ENCODE measurements at places on chromosomes 2 and 18.

GRCh38 chr2:22957446-22957845 is 427.5 kb upstream of the KLHL29 start:
- DNase-seq: no peak

DNA sequence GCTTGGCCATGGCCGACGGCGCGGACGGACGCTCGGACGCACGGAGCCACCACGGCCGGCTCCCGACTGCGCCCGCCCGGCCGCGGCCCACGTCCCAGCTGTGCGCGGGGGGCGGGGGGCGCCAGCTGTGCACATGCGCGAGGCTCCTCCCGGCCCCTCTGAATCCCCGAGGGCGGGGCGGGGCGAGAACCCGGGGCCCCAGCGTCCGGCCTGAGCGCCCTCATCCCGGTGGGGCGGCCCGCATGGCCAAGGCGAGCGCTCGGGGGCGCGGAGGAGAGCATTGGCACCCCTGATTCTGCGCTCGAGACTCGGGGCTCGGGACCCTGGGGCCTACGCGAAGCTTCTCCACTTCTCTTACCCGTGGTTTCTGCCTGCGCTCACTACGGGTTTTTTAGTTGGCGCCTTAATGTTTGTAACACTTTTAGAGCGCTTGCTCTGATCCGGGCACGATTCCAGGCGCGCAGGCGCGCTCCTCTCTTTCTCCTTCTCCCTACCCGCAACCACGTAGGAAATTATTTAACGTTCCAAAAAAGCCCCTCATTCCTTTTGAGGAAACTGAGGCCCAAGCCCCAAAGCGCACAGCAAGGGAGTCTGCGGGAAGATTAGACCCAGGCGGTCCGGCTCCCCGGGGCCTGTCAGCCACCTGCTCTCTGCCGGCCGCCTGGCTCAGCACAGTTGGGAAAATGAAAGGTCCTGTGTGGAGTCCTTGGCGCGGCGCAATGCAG is at the start of gene PXDN:
Gene PXDN, minus strand, starts transcription at position 70 of the 725 bp plus-strand sequence. Its CDS starts 60 bp downstream, at position 10.
- peak; percentile 69 for DNase-seq

GRCh38 chr2:217953531-217953932 is 49.3 kb downstream of the TNS1 start:
- no peak for DNase-seq

- DNase-seq: no peak
These were observed 412.0 kb downstream of the NUP35 start for GRCh38 chr2:183536290-183536689.

- DNase-seq: no peak
These were observed 96.5 kb upstream of the PIEZO2 start for GRCh38 chr18:11245879-11246278.

- no peak for DNase-seq
These were observed 109.2 kb downstream of the SCN2A start for GRCh38 chr2:165348441-165348840.

- no peak for DNase-seq
These were observed 332.4 kb downstream of the GULP1 start for GRCh38 chr2:188623995-188624643.

DNA sequence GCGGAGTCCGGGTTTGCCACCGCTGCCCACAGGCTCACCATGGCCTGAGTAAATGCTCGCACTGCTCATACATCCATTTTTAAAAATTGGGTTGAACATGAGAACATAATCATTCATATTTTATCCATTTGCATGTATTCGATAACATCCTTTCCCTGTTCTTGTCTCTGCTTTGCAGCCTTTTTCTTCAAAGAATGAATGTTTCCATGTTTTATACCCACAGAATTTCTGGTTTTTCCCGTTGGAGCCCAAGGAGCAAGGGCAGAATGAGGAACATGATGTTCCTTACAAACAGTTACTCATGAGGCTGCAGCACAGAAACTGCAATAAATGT is 146.5 kb downstream of the CCDC74A start:
- no peak for DNase-seq

DNA sequence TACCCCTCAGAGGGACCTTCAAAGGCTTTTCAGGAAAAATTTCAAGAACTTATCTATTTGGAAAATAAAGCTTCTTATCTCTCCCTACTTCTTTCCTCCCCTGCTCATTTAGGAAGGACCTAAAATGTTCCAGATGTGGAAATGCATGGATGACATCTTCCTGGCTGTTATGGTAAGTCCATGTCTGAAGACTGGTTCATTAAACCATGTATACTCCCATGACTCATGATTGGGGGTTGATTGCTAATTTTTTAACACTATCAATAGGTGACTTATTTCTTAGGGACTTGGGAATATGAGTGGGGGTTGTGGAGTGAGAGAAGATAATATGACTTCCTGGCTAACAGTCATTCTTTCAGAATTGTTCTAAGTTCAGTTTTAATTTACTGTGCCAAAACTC is 104.0 kb upstream of the PARD3B start:
- DNase-seq: no peak

DNA sequence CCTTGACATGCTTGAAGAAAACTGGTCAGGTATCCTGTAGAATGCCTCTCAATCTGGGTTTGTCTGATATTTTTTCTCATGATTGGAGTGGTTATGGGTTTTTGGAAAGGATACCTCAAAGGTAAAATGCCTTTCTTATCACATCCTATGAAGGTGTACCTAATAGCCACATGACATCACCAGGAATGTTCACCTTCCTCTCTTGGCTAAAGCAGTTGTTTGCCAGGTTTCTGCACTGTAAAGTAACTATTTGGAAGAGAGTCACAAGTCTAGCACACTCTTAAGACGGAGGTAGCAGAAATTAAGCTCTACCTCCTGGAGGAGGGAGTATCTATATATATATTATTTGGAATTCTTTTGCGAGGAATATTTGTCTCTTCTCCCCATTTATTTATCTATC is 17.9 kb upstream of the MIB1 start:
- no peak for DNase-seq

DNA sequence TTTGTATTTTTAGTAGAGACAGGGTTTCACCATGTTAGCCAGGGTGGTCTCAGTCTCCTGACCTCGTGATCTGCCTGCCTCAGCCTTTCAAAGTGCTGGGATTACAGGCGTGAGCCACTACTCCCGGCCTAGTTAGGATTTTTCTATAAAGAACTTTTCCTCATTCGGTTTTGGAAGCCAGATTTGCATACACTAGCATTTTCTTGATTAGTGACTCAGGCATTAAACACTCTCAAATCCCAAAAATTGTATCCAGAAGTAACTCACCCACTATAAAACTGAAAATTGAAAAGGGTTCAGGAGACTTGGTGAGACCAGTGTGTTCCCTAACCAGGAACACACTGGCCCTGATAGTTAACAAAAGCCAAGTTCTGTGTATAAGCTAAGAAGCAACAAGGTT is 25.2 kb downstream of the EIF2AK3 start:
- DNase-seq: no peak

GRCh38 chr2:160670618-160671017 is 177.0 kb upstream of the RBMS1 start:
- DNase-seq: no peak

DNA sequence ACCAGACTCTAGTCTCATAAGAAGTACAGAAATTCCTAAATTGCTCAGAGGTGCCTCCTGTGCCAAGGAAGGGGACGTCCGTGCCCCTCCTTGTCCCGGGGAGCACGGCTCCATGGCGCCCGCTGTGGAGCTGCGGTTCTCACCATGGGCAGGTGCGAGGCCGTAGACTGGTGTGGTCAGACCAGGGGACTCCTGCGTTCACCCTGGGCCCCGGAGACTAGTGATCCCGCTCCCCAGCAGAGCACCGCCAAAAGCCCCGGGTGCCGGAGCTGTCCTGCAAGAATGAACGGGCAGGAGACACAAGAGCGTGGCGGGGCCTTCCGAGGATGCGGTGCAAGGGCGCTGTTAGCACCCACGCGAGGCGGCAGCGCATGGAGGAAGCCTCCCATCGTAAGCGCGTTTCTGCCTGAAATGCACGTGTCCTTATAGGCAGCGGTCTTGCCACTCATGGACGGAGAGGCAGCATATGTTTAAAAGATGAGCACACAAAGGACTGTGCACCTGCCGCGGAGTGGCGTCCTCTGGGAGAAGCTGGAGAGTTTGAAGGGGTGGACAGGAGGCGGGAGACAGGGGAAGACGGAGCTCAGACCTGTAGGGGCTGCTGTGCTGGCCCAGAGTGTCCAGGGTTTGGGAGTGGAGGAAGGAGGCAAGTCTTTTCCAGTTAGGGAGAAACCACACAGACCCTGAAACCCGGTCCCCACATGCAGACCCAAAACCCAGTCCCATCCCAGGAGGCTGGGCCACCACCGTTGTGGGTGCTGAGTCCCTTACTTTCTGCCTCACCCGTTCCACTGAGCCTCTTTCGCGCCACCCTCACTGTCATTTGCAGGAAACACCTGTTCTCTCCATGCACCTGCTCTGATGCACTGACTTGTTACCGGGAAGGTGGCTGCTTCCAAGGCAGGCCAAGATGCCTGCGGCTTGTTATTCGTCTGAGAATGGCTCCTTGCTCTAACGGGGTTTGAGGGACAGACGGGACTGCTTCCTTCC is 7.5 kb upstream of the KCNG2 start:
- DNase-seq: no peak

DNA sequence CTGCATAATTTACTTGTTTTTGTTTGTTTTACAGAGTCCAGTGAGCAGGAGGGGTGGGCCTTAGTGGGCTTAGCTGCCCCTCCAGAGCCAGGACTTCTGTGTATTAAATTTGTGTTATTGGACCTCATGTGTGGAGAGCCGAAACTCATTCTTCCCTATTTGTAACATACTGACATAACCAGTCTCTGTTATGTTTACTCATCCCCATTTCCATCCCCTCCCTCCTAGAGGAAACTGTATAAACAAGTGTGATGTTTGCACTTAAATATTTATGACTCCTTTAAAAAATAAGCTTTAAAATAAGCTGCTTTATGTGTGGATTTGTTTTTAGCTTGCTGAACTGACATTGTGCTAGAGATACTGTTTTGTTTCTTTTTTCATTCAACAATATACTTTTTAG is 13.8 kb downstream of the ZNF512 start:
- DNase-seq: no peak

GRCh38 chr2:32342801-32343200 is 14.0 kb upstream of the BIRC6 start:
- no peak for DNase-seq

GRCh38 chr18:27636576-27637085 is 451.5 kb upstream of the CHST9 start:
- DNase-seq: no peak

DNA sequence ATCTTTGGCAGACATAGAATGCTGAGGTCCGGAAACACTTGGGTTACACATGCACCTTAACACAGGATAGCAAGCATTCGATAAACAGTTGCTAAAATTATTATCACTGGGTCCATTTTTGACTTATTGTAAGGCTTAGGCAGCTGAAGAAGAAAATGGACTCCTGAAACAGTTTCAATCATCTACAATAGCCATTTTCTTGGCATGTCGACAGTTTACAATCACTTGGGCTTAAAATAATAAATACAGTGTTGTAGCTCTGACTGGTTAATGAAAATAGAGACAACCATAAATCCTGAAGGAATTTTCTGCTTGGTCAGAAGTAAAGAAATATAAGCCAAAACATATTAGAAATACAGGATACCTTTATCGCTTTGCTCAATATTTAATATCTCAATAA is 169.2 kb downstream of the XIRP2 start:
- no peak for DNase-seq

DNA sequence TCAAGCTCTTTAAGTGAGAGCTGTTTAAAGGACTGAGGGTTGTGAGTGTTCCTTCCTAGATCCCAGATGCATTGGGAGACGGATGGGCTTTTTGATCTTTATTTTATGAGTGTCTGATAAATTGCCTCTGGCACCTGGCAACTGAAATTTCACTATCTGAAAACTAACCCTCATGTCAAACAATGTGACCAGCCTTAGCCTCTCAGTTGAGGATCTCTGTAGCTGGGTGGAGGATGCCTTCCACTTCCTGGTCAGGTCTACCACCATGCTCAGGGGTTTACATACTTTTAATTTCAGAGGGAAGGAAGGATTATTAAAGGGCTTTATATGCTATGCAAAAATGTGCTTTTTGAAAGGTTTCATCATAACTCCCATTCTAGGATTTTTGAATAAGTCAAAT is 70.5 kb upstream of the NT5C1B start:
- DNase-seq: no peak

DNA sequence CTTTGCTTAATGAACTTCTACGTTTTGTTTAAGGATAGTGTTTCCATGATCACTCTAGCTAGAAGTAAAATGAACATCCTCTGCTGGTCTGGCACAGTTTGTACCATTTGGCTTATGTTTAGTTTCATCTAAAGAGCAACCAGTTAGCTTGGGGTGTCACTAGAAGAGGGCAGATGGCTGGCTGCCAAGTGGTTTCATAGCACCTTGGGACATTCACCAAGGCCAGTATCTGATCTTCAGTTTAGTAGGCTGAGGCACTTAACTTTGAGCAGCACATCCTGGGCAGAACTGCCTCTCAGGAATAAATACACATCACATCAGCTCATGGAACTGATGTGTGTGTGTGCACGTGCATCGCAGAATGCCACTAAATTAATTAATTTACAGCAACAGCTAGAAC is 68.4 kb downstream of the NXPH2 start:
- DNase-seq: no peak

DNA sequence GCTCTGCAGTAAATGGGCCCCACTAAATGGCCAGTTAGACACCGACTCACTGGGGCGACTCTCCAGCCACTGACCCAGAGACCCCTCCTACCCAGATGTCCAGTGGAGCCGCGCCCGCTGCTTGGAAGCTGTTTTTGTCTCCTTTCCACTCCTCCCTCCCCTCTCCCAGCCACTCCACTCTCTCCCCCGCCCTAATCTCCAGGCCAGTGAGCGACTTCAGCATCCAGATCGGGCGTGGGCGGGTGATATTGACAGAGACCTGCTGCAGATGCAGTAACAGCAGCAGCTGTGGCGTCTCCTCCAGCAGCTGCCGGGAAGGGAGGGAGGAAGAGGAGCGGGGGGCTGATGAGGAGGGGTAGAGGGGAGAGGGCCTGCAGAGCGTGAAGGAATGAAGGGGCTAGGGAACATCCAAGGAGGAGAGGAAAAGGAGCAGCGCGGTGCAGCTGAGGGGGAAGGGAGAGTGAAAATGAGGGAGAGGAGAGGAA is at the start of gene SCN7A:
Gene SCN7A, minus strand, starts transcription at position 110 of the 485 bp plus-strand sequence. CDS start 16,553 bp downstream, outside the sequence.
- DNase-seq: peak; percentile 49

- DNase-seq: no peak
These were observed 889 bp downstream of the ZC3H15 start for GRCh38 chr2:186486651-186487647.

GRCh38 chr2:155169317-155169716 is 470.8 kb downstream of the KCNJ3 start:
- DNase-seq: no peak

- no peak for DNase-seq
These were observed 151.0 kb downstream of the TPO start for GRCh38 chr2:1563943-1564891.

DNA sequence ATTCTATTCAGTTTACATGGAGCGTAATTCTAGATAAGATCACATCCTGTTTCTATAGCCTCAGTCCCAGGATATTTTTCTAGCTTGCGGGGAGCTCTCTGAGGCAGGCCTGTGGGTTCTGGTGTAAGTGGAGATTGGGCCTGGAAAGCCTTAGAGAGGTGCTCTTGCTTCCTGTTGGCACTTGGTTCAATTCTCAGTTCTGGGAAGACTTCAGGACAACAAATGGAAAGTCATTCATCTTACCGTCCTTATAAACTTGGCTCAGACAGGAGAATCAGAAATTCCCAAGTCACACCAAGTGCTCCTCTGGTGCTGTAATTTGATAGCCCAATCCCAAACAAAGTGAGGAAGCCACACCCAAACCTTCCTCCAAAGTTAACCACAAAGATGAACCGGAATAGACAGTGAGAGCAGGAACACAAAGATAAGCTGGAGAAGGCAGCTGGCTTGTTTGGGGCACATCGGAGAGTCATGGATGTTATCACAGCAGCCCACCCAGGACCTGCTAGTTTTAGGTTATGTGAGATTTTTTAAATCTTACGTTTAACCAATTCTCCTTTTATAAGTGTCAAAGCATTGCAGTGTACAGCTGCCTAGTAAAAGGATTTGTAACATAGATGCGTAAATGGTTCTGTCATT is 144.3 kb upstream of the MAP3K20 start:
- DNase-seq: no peak

Data from head of caudate nucleus (tissue), 42 donors.